ENCODE measurements at places on chromosomes 5 and 9. TPM values are rescaled to one million over a fixed set of nuclear protein-coding genes. Genes with fewer than 3 reads are reported as not detected.

DNA sequence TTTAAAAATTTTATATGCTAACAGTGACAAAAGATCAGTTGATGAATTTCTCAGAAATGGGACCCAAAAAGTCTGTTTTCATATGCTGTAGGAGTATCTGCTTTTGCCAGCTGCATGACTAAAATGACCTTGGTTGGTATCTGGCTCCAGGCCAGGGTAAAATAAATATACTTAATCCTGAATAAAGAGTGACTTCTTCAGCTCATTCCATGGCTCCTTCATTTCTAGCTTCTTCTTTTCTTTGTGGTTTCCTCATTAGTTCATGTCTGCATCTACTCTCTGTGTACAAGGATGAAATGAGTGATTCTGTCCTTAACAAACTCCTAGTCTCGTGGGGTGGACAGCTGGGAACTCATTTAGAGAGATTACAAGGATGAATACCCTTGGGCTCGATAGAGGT lies 36.0 kb downstream of the RCL1 start:
- no peak for DNase-seq

GRCh38 chr5:50564558-50564957 lies 101.9 kb upstream of the PARP8 start:
- DNase-seq = no peak

GRCh38 chr5:138833080-138833479 lies 42.1 kb downstream of the LRRTM2 start:
- no peak for DNase-seq

- DNase-seq = no peak
Measured at GRCh38 chr5:69091771-69092170, 2.0 kb upstream of the SLC30A5 start.

DNA sequence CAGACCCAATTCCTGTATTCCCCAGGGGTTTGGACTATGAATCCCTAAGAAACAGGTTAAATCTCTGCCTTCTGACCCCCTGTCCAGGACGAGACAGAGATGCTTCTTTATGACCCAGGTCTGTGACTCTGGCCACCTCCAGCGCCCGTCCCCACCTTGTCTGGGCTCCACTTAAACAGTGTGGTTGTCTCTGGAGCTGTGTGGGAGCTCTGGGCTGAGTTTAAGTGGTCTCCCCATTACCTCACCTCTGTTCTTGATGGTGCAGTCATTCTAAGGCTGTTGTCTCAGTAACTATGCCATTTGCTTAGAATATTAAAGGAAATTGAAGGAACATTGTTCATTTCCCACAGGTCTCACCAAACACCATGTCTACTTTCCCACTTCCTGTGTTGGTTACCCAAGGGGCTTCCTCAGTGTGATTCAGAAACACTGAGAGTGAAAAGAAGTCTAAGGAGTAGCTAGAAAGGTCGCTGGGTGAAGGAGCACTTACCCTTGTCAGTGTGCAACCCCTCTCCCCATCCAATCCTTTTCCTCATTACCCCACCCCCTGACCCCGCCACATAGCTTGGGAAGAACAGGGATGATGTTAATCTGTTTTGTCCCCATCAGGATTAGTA lies 127.8 kb upstream of the CKMT2 start:
- DNase-seq = no peak

DNA sequence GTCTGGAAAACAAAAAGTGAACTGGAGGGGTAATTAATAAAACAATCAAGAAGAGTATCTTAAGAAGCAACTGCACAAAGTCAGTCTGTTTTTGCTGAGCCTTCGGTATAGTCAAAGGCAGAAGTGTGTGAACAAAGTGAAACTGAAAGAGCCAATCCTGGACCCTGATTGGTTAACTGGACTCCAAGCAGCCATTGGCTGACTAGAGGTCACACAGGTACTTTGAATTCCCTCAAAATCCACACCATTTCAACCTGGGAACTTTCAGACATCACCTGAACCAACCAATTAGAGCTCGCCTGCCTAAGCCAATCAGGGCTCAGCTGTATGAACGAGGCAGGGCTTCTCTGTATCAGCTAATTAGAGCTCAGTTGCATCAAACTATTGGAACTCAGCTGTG lies 286.7 kb downstream of the TLE4 start:
- DNase-seq = no peak

DNA sequence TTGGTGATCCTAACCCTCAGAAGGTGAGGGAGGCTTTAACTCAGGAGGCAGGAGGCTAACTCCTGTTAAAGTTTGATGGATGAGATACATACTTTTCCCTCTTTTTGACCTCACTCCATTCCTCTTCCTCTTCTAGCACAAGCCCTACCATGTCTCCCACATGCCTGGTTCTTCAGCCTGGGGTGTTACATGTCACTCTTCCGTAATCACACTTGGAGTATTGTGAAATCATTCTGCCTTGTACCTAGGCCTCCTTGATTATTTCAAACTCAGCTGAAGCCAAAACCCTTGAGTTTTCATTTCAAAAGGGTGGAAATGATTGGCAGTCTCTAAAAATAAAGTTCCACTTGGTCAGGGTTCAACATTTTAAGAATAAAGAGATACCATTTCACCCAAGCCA lies 1.8 kb downstream of the PLAC8L1 start:
- DNase-seq = no peak

- DNase-seq = no peak
Measured at GRCh38 chr9:14936491-14936890, 26.3 kb upstream of the FREM1 start.

The MFAP3 gene
- 110 TPM for total RNA-seq

The GFI1B gene
- total RNA-seq = 0.26 TPM

The CATSPER3 gene
- not detected for total RNA-seq

The PCDHGB3 gene
- total RNA-seq = 7.3 TPM
